ENCODE measurements at places on chromosomes 16 and 17.
A peak's percentile ranks its signal among the peaks of the same experiment; 100 is the strongest.

DNA sequence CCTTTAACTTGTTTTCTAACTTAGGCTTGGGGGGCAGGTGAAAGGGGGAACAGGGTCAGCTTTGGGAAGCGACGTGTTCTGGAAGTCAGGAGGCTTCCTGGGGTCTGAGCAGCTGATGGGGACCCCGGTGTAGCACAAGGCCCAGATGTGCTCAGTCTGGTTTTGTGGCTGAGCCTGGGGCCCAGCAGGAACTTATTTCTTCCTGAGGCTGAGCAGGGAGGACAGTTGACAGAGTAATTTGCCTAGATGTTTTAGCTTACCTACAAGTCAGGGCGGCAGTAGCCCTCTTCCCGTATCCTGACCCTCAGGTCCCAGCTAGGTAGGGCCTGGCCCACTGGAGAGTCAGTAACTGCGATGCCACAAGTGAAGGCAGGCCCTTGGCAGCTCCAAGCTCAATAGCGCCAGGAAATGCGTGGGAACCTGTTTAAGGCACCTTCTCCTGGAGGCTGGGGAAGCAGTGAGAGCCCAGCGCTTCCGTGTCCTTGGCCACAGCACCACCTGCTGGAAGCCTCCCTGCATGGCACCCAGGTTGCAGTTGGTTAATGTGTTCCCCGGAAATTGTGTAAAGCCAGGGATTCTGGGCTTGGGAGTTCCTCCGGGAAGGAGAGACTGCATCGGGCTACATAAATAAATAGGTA is 5.2 kb downstream of the CCR7 start:
- peak; percentile 80 for DNase-seq

DNA sequence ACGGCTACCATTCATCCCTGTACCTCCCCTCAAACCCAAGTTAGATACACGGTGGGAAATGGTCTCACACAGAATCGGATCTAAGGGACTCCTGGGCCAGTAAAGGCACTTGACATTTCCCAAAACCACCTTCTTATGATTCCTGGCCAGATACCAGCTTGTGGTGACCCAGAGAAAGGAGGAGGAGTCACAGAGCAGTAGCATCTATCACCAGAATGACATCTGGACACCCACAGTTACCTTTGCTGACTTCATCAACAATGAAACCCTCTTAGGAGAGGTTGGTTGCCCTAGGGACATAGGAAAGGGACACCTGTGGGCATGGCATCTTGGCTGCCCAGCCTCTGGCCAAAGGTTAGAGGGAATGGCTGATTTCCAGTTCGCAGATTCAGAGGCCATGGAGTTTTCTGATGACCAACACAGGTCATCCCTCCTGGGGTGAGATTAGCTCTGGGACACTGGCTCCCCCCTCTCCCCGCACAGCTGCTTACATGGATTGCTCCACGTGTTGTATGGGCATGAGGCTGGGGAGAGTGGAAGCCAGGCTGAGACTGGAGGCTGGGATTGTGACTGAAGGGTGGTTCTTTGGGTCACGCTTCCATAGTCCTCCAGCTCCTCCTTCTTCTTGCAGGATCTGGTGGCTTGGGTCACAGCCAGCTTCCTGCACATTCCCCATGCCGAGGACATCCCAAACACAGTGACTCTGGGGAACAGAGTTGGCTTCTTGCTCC is 1.4 kb upstream of the AOC3 start:
- DNase-seq, result no peak

- DNase-seq, result no peak
Observed at GRCh38 chr16:89119166-89119621, 25.5 kb downstream of the ACSF3 start.

DNA sequence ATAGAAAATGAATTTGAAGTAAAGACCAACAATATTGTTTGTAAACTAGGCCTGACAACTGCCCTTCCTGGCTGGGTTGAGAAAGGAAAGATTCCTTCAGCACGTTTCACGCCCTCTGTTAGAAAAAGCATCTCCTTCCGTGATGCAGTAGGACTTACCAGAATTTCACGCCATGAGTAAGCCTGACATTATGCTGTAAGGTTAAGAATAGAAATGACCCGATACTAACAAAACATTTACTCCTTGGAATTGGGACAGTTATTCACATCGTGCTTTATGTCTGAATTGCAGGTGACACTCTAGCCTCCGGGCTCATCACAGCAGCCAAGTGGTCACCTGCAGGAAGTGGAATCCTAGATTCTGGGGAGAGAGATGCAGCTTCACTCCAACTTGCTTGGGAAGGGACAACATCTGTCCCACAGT is 17.5 kb downstream of the MARCHF10 start:
- DNase-seq, result no peak
